ENCODE measurements at places on chromosomes 7 and 10.

- no peak for DNase-seq
Observed at GRCh38 chr10:117502421-117503243, 39.9 kb upstream of the EMX2 start.

DNA sequence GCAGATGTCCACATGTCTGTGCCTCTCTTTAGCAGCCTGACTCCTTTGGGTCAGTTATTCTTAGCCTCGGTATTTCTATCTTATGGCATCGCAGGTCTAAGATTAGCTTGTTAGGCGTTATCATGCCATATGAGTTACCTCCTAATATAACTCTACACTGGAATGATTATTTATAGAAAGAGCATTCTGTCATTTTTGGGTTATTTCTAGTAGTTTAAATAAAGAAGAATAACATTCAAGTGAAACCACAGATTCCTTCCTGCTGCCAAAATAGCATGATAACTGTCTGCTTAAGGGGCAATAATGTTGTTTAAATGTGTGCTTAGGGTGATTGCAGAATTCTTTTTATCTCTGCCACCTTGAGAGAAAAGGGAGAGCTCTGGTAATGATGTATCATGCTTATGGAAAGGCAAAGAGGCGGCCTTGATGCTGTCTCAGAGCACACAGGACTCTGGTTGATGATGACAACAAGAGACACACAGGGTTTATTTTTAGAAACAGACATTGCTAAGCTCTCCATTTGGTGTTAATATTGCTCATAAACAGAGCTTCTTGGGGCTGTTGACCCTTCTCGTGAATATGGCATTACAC lies 10.4 kb downstream of the HDAC9 start:
- DNase-seq, result no peak

- no peak for DNase-seq
Observed at GRCh38 chr7:137734221-137734620, 112.6 kb downstream of the DGKI start.

DNA sequence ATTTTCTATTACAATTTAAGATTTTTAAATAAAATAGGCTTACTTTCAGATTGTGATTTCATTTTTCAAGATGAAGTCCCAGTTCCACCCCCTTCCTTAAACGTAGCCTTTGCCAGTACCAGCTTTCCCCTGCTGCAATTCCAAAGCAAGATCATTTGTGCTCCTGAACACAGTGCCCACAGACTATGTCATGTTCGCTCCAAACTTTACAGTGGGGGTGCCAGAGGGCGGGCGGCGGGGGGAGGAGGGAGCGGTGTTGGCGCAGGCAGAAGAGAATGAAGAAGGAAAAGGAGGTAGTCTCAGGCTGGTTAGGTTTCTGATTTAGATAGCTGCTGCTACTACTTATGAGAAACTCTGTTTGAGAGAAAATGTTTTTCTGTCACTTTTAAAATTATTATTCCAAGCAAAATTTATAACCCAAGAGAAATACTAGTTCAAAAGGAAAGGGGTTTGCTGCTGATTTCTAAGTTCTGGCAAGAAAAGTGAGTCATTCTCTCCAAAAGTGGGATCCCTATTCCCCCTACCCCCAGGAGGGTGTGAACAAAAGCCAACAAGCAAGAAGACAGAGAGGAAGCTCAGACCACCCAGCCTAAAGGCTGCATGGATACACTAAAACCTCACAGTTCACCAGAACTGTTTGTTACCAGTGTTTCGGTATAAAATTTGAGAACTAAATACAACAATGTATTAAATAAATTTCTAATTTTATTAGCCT lies 109.6 kb downstream of the SRPK2 start:
- no peak for DNase-seq

DNA sequence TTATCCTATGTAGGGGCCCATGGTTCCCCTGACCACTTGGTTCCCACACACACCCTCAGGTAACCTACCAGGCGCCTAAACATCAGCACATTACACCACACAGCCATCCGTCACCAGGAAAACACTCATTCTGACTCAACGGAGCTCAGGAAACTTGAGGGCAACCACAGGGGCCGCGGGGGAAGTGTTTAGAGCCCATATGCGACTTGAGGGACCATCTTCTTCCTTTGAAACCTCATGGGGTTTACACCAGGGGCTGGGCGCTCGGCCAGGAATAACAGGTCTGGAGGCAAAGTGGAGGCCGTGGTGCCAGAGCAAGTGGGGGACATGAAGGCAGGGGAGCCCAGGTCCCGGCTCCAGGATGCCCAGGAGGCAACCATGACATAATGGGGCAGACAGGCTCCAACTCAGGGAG lies 1.5 kb downstream of the STX1A start:
- DNase-seq, result peak; percentile 75

GRCh38 chr7:139109983-139110411 lies 477 bp upstream of the ZC3HAV1 start:
- no peak for DNase-seq

GRCh38 chr10:113960617-113961181 lies 83.0 kb upstream of the ADRB1 start:
- DNase-seq, result peak; percentile 45

- DNase-seq, result no peak
Observed at GRCh38 chr10:119665901-119666708, 14.9 kb downstream of the BAG3 start.

DNA sequence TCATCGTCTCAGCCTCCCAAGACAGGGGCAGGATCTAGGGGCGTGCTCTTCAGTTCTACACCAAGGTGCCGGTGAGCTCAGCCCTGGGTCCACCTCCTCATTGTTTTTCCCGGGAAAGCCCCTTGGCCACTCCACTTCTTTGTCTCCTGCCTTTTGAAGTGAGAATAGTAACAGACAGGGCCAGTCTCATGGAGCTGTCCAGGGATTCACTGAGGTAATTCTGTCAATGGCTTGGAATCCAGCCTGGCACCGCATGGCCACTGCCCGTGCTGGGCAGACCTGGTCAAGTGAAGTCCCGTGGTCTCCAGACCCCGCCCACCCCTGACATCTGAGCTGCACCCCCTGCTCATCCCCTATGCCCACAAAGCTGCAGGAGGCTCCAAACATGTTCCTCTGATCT lies 138.9 kb downstream of the TNS3 start:
- no peak for DNase-seq

GRCh38 chr10:17028798-17029197 lies 100.8 kb downstream of the CUBN start:
- DNase-seq, result no peak

GRCh38 chr7:117362294-117362888 lies 39.5 kb upstream of the WNT2 start:
- DNase-seq, result no peak

DNA sequence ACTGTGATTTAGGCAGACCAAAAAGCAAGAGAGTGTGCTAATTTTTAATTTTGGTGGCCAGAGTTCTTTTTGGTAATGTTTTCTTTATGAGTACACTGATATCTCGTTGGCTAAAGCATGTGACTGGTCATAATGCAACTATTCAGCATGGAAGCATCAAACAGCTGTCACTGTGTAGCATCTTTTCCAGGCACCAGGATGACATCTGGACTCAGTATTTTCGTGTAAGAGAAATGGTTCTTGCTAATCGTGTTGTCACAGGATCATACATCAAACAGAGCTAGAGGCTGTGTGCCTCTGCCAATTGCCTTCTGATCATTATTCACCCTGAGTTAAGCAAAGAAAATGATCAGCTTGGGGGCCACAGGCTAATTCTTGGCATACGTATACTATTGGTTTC lies 118.9 kb downstream of the SND1 start:
- no peak for DNase-seq

DNA sequence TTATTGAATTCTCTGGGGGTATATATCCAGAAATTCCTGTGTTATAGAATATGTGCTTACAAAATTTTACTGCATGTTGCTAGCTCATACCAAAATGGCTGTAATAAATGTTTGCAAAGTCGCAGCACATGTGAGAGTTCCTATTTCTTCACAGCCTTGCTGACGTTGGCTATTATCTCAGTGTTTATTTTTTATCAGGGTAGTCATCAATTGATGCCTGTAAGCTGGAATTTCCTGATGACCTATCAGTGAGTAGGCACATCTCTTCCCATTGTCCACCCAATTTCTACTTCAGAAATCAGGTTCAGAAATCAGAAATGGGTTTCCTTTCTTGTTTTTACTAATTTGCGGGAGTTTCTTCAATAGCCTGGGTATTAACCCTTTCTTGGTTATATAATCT lies 268.1 kb upstream of the FZD8 start:
- DNase-seq, result no peak
